ENCODE measurements at places on chromosomes 4 and X.

DNA sequence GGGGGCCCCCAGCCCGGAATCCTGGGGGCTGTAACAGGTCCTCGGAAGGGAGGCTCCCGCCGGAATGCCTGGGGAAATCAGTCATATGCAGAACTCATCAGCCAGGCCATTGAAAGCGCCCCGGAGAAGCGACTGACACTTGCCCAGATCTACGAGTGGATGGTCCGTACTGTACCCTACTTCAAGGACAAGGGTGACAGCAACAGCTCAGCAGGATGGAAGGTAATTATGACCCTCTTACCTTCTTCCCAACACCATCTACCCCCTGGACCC lies 1.0 kb downstream of the FOXO4 start:
- no peak for DNase-seq

GRCh38 chr4:98345838-98346237 lies 84.7 kb downstream of the RAP1GDS1 start:
- no peak for DNase-seq

DNA sequence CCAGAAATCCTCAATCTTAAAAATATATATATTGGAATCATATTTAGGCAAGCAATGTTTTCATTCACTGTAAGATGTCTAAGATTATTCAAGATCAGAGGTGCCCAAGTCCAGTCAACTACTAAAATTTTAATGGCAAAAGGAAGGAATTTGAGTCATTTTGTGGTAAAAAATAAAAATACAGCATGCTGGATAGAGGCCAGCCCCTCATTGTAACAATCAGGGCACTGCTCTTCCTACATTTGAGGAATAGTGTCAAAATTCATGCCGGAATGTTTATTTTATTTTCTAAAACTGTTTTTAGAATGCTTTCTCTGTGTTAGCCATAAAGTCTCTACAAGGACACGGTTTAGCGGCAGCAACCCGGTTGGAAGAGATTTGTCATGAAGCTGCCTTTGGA lies 49.9 kb upstream of the SRD5A3 start:
- DNase-seq, result no peak

DNA sequence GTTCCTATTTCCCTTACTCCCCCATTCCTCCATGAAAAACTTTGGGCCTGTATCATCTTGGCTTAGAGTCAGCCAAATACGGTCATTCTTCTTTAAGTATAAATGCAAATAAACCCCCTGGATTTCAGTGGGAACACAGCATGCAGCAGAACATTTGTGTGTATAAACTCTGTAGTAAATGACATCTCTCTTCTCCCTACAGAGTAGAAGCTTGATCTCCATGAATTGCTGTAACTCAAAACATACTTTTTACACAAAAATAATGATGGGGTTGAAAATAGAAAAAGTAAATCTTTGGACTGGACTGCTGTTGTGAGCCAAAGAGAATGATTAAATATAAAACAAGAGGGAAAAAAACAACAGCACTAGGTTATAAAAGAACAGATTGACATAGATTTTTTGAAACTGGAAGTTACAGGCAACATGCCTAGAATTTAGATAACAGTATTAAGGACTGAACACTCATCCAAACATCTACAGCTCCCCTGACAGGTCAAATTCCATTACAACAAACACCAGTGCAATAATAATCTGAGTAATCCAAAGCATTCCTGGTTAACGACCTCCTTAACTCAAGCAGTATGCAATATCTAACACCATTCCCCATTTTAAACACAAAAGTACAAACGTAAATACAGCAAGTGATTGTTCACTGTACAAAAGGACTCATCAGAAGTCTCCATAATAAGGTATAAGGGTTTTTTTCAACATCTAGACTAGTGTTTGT lies 30.7 kb downstream of the TSPAN5 start:
- DNase-seq, result no peak

GRCh38 chrX:129925305-129926092 lies 19.5 kb downstream of the UTP14A start:
- DNase-seq, result peak; percentile 50

DNA sequence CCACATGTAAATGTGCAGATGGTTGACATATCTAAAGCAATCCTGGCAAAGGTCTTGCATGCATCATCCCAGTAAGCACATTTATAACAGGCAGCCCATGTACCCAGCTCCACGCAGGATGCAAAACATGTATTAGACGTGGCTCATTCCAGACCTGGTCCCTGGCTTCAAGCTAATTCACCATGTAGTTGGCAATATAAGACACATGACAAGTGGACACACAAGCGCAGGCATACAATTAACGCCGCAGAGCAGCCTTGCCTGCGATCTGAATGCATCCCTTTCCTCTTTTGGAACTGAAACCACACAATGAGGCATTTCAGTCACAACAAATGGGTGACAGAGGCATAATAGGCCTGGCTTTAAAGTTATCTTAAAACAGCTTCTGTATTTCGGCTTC lies 114.5 kb upstream of the TRIM2 start:
- peak; percentile 56 for DNase-seq

DNA sequence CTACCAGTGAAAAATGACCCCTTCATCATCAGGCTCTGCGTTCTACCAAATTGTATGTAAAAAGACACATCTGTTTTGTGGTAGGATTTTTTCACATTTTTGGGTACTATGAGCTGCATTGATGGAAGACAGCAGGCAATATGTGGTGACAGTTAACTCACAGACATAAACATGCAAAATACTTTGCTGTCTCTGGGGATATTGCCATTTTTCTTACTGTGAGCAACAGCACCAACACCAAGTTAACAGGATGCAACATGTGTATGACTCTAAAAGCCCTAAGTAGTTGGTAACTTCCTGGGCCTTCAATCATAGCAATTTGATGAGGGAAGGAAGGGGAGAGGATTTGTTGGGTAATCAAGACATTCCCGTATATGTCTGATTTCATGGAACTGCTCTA lies 56.4 kb upstream of the DRP2 start:
- no peak for DNase-seq

GRCh38 chrX:43880425-43880824 lies 1.8 kb downstream of the MAOB start:
- DNase-seq, result no peak

DNA sequence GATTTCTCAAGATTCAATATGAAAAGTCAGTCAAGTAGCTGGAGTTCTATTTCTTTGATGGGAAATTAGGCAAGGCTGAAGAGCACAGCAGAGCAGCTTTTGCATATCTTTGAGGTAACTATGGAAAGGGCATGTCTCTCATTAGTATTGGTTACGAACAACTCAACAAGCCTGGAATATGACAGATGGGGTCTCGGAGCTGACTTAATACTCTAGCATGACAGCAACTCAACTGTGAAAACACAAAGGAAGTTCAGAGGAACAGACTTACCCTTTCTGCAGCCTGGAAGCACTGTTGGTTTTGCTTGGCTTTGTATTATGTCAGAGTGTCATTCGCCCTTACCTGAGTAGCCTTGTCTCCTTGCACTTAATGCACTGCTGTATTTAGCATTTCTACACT lies 79.9 kb upstream of the AADAT start:
- DNase-seq, result no peak

- no peak for DNase-seq
Measured at GRCh38 chrX:67545893-67546495, 2.2 kb downstream of the AR start.

Measured in hippocampal formation (tissue), 2 donors.